ENCODE measurements at places on chromosomes 7 and 10. TPM values are rescaled to one million over a fixed set of nuclear protein-coding genes. Genes with fewer than 3 reads are reported as not detected.
A peak's percentile ranks its signal among the peaks of the same experiment; 100 is the strongest.

DNA sequence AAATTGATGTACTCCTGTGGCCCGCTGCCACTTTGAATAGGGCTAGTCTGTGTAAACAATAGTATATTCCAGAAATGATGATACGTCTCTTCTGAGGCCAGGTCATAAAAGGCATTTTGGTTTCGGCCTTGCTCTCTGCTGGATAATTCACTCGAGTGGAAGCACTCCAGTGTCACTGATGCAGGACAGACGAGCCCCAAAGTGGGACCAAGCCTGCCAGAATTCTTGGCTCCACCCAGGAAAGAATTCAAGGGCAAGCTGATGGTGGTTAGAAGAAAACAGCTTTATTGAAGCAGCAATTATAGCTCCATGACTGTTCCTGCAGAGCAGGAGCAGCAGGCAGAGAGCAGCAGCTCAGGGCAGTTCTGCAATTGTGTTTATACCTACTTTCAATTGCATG lies 717.6 kb downstream of the GRM8 start:
- no peak for DNase-seq

DNA sequence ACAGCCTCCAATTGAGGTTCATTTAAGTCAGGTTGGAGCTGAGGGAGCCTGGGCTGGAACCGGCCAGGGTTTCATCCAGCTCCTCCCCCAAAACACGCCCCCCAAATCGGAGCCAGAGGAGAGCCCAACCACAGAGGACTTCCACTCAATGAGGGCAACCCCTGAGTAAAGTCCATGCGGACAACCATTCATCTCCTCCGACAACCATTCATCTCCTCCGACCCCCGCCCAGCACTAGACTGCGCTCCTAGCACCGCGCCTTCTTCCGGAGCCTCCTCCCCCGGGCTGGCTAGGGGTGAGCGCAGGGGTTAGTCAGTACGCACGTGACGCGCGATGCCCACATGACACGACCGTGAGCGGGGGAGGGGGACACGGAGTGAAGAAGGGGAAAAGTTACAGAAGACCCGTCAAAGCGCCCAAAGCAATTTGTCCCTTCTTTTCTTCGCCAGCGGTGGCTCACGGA lies 1.4 kb downstream of the MAGI2 start:
- peak; percentile 95 for DNase-seq

- DNase-seq = no peak
Measured at GRCh38 chr7:55827577-55827976, 35.0 kb downstream of the SEPTIN14 start.

GRCh38 chr10:118277871-118278270 lies 64.3 kb downstream of the FAM204A start:
- no peak for DNase-seq

- no peak for DNase-seq
Measured at GRCh38 chr10:33878238-33878786, 543.8 kb upstream of the NRP1 start.

DNA sequence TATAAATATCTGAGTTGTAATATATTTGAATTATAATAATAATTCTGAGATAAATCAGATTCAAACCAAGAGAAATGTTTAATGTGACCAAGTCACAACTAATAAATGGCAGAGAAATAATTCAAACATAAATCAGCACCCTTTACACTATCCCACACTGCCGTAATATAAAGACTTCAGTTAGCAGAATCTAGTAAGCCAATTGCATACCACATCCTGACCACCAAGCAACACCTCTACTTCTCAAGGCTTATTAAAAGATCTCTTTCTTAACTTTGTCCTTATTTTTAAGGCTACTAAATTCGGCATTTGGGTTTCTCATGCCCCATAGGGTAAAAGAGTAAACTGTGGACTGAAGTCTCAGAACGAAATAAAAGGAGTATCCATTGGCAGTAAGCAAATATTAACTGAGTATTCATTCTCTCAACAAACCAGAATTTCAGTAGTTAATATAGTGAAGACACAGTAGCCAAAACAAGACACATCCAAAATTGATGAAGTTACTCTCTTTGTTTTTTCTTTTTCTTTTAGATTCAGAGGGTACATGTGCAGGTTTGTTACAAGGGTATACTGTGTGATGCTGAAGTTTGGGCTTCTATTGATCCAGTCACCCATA lies 14.8 kb downstream of the ACBD5 start:
- DNase-seq = no peak

Gene ATP5F1C
- total RNA-seq = 356 TPM

Gene PRSS37
- not detected for total RNA-seq

GRCh38 chr10:103768345-103768744 lies 87.0 kb downstream of the SH3PXD2A start:
- DNase-seq = no peak

Gene ANKRD61
- total RNA-seq = not detected

DNA sequence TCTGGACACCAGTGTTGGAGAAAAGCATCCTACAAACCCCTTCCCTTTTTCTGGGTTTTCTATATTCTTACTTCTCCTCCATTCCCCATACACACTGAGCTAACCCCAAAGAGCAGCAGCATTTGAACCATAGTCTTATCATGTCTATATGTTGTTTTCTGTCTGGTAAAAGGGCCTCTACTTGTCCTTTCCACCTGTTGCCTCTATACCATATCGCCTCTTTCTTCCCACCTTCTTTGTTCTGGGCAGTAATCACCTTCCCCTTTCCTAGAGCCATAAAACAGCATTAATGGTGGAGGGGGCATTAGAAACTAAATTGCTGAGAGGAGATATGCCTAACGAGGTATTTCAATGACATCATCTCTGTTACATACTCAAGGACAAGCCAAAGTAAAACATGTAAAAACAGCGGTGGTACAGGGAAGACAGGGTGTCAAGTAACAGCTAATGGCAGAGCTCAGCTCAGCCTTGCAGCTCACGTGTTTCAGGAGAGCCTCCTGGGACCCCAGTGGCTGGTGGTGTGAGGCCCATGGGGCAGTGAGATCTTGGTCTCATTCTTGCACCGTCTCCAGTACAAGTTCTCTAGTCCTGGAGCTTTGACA lies 20.6 kb downstream of the NPY start:
- DNase-seq = no peak

- no peak for DNase-seq
Measured at GRCh38 chr10:36840788-36841187, 284.6 kb upstream of the ANKRD30A start.

Gene ANKRD26
- total RNA-seq = 15.0 TPM

Gene OR2A1
- 0.16 TPM for total RNA-seq
